ENCODE measurements at places on chromosomes 5 and 9. TPM values are rescaled to one million over a fixed set of nuclear protein-coding genes. Genes with fewer than 3 reads are reported as not detected.
A peak's percentile ranks its signal among the peaks of the same experiment; 100 is the strongest.

The NMUR2 gene
- not detected for total RNA-seq

The SLC4A9 gene
- not detected for total RNA-seq

GRCh38 chr9:68927165-68927564, 86.7 kb downstream of the PRKACG start:
- H3K27ac ChIP-seq: no peak overlapping the region
- H3K4me3 ChIP-seq: no peak overlapping the region
- peaks cover 29% of the 10 kb centered on the region for H3K4me1 ChIP-seq
- peaks cover 55% of the 10 kb centered on the region for H3K36me3 ChIP-seq
- H3K27me3 ChIP-seq: no peaks in the 10 kb centered on the region

GRCh38 chr5:177446200-177447065, at the start of gene PRR7:
PRR7 (plus strand) TSS chr5:177446814; CDS start chr5:177455068, 8,254 bp downstream.
- DNase-seq: peak; percentile 69
- H3K4me1 ChIP-seq: peaks cover 31% of the 10 kb centered on the region
- peaks cover 15% of the 10 kb centered on the region for H3K36me3 ChIP-seq
- H3K27ac ChIP-seq: peak within 1 kb of the TSS; percentile 88
- H3K27me3 ChIP-seq: peaks cover 2% of the 10 kb centered on the region

The PCDHGB7 gene
- 0.23 TPM for total RNA-seq

- H3K36me3 ChIP-seq: no peaks in the 10 kb centered on the region
- H3K27me3 ChIP-seq: peaks cover 13% of the 10 kb centered on the region
- H3K4me3 ChIP-seq: no peak overlapping the region
- no peak for DNase-seq
- no peak overlapping the region for H3K27ac ChIP-seq
Observed at GRCh38 chr9:138020120-138020794, 142.7 kb downstream of the CACNA1B start.

DNA sequence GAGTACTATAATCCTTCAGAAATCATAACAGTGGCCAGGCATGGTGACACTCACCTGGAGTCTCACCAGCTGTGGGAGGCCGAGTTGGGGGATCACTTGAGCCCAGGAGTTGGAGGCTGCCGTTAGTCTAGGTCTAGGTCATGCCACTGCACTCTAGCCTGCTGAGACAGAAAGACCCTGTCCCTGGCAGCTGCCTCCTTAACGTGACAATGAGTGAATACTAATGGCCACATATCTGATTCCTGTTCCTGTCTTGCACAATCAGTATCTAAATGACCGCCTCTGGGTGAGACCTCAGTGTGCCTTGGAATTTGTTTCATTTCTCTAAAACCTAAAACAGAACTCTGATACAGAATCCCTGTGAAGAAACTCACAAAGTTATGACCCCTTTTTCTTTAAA, 131.0 kb upstream of the DAB2 start:
- no peaks in the 10 kb centered on the region for H3K27me3 ChIP-seq
- no peak overlapping the region for H3K4me3 ChIP-seq
- H3K27ac ChIP-seq: no peak overlapping the region
- H3K4me1 ChIP-seq: no peaks in the 10 kb centered on the region

The DMRT3 gene
- not detected for total RNA-seq

- H3K4me1 ChIP-seq: peaks cover 55% of the 10 kb centered on the region
- no peak for DNase-seq
- no peak overlapping the region for H3K4me3 ChIP-seq
Observed at GRCh38 chr5:76332102-76332501, 71.0 kb upstream of the IQGAP2 start.

DNA sequence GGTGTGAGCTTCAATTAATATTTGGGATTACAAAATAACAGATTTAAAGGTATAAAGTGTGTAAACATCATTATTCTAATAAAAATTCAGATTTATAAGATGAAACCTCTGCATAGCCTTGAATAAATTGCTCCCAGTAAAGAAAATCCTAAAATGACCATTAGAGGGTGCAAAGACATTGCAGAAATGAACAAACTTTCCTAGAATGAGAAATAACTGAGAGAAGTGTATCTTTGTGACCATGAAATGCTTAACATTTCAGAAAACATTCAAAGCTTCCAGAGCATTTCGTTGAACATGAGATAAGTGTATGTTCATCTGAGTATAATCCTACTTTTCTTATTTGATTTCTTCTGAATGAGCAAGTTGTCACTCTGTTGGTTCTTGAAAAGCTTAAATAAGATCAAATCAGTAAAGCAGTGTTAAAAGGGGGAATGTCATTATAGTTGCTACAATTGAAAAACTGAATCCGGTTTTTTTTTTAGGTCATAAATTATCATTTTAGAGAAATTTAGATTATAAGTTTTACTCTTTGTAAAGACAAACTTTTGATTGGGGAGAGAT, 24.7 kb upstream of the NUDT12 start:
- no peaks in the 10 kb centered on the region for H3K36me3 ChIP-seq
- H3K4me3 ChIP-seq: no peak overlapping the region
- H3K27me3 ChIP-seq: no peaks in the 10 kb centered on the region
- H3K4me1 ChIP-seq: peaks cover 2% of the 10 kb centered on the region

- H3K36me3 ChIP-seq: no peaks in the 10 kb centered on the region
- no peak overlapping the region for H3K27ac ChIP-seq
- H3K4me1 ChIP-seq: peaks cover 36% of the 10 kb centered on the region
- H3K27me3 ChIP-seq: peaks cover 16% of the 10 kb centered on the region
- H3K4me3 ChIP-seq: no peak overlapping the region
Observed at GRCh38 chr9:89659891-89660685, 55.3 kb downstream of the GADD45G start.

GRCh38 chr9:136421791-136422190, 11.3 kb downstream of the PMPCA start:
- no peak overlapping the region for H3K4me3 ChIP-seq
- DNase-seq: no peak
- H3K4me1 ChIP-seq: peaks cover 4% of the 10 kb centered on the region
- H3K27ac ChIP-seq: no peak overlapping the region
- peaks cover 69% of the 10 kb centered on the region for H3K36me3 ChIP-seq
- H3K27me3 ChIP-seq: no peaks in the 10 kb centered on the region

DNA sequence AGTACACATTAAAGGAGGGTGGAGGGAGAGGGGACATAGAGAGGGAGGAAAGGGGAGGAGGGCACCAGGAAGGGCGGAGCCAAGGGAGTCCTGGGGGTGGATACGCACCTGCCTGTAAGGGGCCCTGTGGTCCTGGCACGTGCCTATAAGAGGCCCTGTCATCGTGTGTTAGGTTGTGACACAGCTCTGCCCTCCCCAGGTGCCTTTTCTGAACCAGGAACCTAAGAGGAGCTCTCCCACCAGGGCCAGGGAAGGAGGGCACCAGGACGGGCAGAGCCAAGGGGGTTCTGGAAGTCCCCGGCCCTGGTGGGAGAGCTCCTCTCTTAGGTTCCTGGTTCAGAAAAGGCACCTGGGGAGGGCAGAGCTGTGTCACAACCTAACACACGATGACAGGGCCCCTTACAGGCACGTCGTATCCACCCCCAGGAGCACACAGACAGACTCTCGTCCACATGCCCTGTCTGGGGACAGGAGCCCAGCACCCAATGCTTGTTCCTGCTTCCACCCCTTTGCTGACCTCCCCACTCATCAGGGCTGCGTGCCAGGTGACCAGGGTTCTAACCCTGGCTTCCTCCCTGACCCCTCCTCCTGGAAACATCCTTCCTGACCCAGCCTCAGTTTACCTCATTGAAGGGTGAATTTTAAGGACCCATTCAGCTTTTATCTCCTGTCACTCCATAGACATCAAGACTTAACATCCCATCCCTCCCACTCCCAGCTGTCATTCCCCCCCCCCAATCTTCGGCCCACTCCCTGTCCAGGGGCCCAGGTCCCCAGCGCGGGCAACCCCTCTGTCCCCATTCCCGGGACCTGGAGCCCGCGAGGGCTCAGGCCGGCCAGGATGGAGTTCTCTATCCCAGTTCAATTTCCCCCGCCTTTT, 12.9 kb upstream of the OLFM1 start:
- H3K4me3 ChIP-seq: no peak overlapping the region
- no peak overlapping the region for H3K27ac ChIP-seq
- DNase-seq: no peak
- H3K36me3 ChIP-seq: no peaks in the 10 kb centered on the region
- peaks cover 14% of the 10 kb centered on the region for H3K27me3 ChIP-seq

The FBXW5 gene
- 95.9 TPM for total RNA-seq

DNA sequence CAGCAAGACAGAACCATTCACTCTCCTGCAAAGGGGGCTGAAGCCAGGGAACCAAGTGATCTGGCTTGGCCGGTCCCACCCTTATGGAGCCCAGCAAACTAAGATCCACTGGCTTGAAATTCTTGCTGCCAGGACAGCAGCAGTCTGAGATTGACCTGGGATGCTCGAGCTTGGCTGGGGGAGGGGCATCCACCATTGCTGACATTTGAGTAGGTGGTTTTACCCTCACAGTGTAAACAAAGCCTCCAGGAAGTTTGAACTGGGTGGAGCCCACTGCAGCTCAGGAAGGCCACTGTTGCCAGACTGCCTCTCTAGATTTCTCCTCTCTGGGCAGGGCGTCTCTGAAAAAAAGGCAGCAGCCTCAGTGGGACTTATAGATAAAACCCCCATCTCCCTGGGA, 60.5 kb downstream of the TNFSF8 start:
- H3K27ac ChIP-seq: no peak overlapping the region
- no peak for DNase-seq
- H3K36me3 ChIP-seq: peaks cover 27% of the 10 kb centered on the region
- H3K27me3 ChIP-seq: peaks cover 7% of the 10 kb centered on the region

The GNA14 gene
- 0.09 TPM for total RNA-seq

- no peaks in the 10 kb centered on the region for H3K4me1 ChIP-seq
- no peak for DNase-seq
- H3K27ac ChIP-seq: no peak overlapping the region
- peaks cover 5% of the 10 kb centered on the region for H3K27me3 ChIP-seq
- no peaks in the 10 kb centered on the region for H3K36me3 ChIP-seq
- no peak overlapping the region for H3K4me3 ChIP-seq
Observed at GRCh38 chr5:153749960-153750359, 259.5 kb downstream of the GRIA1 start.

DNA sequence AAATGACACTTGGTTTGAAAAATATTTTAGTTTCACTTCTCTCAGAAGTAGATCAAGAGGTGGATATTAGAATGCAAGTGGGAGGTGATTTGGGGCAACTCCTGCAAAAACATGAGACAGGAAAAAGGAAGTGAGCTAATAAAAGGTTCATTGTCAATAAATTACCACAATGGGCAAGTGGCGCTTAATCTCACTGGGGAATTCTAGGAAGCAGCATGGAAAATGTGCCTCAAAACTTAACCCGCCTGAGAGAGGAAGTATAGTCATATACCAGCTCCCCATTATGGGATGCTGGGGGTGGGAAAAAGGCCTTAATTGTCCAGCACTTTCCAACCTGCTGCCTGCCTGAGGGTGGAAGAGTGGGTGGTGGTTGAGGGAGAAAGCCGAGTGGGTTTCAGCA, 204.1 kb downstream of the ELAVL2 start:
- H3K27me3 ChIP-seq: no peaks in the 10 kb centered on the region
- no peak overlapping the region for H3K4me3 ChIP-seq
- no peak overlapping the region for H3K27ac ChIP-seq
- H3K4me1 ChIP-seq: no peaks in the 10 kb centered on the region
- H3K36me3 ChIP-seq: no peaks in the 10 kb centered on the region

- no peaks in the 10 kb centered on the region for H3K27me3 ChIP-seq
- no peak overlapping the region for H3K4me3 ChIP-seq
- H3K36me3 ChIP-seq: peaks cover 56% of the 10 kb centered on the region
- peaks cover 44% of the 10 kb centered on the region for H3K4me1 ChIP-seq
Observed at GRCh38 chr9:126836216-126836615, 24.2 kb upstream of the ZBTB34 start.

DNA sequence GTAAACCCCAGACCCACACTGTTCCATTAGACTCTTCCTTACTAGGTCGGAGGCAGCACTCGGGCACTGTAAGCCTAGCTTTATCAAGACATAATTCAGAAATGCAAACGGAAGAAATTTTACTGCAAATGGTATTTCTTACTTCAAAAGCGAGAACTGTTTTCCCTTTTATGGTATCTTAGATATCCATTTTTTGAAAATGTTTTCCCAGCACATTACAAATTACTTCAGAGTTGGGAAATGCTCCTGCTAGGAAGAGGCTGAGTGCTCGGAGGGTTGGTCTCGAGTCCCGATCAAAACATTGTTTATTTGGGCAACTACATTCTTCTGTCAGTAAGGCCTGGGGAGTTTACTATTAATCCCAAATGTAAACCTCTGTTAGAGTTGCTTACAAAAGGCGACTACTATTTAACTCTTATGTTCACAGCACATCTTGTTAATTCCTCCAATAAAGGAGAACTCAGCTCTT, 332.9 kb downstream of the CWC27 start:
- no peak overlapping the region for H3K27ac ChIP-seq
- H3K4me3 ChIP-seq: no peak overlapping the region
- peaks cover 35% of the 10 kb centered on the region for H3K4me1 ChIP-seq
- H3K36me3 ChIP-seq: no peaks in the 10 kb centered on the region
- DNase-seq: no peak

DNA sequence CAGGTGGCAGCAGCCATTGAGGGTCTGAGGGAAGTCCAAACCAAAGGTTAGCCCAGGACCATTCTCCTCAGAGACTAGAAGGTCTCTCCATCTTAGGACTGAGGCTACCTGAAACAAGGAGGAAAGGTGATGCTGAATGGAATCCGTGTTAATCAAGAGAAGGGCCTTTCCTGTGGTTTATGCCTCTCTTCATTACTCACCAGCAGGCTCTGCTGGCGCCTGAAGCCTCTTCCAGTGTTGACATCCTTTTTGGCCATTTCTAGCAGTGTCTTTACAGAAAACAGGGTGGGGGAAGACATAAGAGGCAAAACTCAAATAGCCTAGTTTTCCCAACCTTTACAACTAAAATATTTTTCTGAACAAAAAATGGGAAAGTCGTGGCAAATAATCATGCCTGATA, 98.0 kb downstream of the ENC1 start:
- H3K36me3 ChIP-seq: no peaks in the 10 kb centered on the region
- H3K4me3 ChIP-seq: no peak overlapping the region
- H3K27me3 ChIP-seq: peaks cover 15% of the 10 kb centered on the region
- DNase-seq: no peak

The NME5 gene
- not detected for total RNA-seq

The FBXO10 gene
- total RNA-seq: 2.4 TPM

DNA sequence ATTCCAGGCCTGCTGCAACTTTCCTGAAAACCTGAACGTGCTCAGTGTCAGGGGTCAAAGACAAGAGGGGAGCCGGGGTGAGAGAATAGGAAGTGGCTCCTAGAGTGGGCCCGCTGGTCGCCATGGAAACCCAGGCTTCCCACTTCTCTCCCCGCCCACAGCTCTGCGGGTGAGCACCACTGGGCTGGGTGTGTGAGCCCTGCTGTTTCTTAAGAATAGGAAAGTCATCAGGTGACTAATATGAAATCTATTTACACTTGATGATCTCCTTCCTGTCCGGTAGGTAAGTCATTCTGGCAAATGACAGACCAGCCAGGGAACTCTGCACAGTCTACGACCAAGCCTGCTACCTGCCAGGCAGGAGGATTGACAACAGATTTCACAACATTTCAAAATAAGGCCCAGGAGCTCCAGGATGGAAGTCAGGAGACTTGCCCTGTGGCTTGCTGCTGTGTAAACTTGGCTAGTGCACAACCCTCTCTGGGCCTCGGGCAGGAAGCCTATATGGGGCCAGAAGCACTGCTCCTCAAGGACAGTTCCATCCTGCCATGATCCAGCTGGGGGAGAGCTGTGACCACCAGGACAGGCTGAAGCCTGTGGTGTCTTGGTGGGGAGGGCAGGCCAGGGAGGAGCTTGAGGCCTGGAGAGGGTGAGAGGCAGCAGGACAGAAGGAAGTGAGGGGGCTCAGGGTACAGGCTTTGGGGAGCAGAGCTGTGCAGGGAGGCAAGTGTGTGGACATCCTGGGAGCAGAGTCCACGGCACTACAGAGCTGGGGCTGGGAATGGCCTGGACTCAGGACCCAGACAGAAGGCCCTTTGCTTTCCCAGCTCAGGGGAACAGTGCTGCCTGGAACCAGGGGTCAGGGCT, 60.6 kb downstream of the SHB start:
- H3K36me3 ChIP-seq: no peaks in the 10 kb centered on the region
- peak overlapping the region; percentile 93 for H3K27ac ChIP-seq

Data from activated T-helper 2 cell treated with anti-CD3 and anti-CD28 coated beads, Interferon-gamma antibody, Interleukin-2, Interleukin-4, amounts not matched to agents 10 μg/mL and 5 μg/mL and 100 μg/mL, durations not matched to agents 14 hours and 24 hours and 36 hours (primary cell).